ENCODE measurements at places on chromosomes 3 and 15.

GRCh38 chr15:77518458-77518857, 97.8 kb downstream of the HMG20A start:
- DNase-seq, result no peak

- no peak for DNase-seq
These were observed 14.9 kb downstream of the KBTBD12 start for GRCh38 chr3:127929818-127930413.

- DNase-seq, result no peak
These were observed 23.5 kb upstream of the SLC4A7 start for GRCh38 chr3:27507515-27508266.

- DNase-seq, result no peak
These were observed 70.7 kb downstream of the BLM start for GRCh38 chr15:90787881-90788280.

DNA sequence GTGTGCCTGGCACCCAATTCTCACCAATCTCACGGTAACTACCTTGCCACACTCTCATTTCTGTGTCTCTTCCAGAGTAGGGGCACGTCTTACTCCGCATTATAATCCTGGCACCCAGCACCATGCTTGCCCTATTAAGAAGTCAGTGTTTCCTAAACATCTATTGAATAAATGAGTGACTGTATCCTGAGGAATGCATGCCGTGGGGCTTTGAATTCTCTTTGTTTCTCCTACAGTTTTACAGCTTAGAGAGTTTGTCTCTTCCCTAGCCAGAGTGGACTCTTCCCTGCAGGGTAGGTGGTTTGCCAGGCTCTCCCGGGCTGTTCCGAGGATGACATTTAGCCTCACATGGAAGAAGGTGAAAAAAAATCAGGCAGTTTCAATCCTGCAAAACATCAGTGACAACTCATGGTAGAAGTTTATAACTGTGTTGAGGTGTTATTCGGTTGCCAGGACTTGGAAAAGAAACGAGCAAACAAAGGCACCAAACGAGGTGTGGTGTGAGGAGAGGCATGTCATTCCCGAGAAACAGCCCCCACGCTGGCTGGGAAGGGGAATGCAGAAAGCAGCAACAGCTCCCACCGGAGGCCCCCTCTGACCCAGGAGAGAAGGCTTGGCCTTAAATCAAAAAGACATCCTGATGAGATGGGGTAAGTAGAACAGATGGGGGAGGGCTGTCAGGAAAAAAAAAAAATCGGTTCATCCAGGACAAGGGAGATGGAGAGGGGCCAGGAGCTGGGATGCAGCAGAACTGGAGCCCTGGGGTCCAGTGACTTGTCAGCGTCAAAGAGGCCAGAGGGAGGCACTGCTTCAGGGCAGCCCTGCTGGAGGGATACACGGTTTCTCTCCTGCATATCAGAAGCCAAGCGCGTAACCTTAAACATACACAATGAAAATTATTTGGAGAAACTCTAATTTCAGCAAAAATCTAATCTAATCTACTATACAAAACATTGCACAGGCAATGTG, 168.4 kb upstream of the ARRDC4 start:
- DNase-seq, result no peak

DNA sequence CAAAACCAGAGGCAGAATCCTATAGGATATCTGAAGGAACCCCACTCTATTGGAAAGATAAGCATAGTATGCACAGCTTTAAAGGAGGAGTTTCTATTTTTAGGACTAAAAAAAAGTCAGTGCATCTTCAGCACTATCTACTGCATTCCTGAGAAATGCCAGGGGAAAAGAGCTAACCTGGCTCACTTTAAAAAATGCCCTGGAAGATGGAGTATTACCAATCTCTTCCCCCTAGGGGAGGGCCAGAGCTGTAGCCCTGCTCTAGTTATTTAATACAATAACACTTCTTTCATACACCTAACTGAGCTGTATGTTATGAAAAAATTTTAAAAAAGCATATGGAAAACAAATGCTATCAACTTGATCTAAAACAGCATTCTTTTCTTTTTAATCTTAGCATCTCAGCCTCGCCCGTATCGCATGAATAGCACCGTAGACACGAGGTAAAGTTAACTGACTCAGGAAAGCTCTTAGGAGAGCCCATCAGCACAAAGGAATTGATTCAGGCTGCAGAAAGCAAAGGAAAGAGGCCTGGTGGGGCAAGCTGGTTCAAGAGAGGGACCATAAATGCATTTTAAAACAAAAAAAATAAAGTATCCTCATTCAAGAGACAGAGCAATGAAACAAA, 50.2 kb downstream of the TGM4 start:
- DNase-seq, result no peak

DNA sequence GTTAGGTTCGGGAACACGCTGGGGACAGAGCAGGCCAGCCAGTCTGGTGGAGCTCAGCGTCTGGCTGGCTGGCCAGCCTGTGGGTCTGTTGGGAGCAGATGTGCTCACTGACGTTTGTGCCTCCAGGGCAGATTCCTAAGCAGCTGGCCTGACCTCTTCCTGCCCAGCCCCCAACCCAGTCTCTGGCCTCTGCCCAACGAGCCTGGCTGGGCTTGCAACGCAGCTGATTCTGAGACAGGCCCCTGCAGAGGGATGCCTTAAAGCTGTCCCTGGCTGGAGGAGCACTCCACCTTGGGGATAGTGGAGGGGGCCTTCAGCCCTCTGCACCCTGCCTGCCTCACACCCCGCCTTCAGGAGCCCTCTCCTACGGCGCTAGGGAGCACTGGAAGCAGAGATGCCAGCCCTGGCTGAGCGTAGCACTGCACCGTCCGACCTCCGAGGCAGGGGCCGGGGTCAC, 46.0 kb downstream of the KLF13 start:
- no peak for DNase-seq

DNA sequence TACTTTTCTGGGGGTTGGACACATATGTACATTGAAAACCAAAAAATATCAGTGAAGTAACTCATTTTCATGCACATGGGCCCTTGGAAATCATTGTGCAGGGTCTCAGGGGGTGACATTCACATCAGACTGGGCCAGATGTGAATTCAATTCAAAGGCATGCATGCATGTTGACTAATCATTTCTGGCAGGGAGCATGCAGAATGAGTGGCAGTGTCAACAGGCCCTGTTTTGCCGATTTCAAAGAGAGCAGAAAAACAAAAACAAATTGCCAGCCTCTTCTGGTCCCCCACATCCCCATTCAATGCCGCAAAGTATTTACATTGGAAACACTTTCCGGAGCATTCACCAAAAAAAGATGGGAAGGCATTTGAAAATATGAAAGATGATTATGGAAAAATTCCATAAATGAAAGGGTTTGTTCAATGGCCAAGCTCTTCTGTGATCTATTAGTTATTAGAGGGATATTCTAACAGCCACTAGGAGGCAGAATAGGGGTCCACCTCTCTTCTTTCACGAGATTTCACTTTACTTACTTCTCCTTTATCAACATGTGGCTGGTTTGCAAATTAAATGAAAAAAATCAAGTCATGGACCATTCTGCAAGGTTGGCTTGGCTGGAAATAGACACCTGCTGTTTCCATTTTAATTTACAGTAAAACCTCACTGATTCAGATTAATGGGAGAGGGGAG, 119.9 kb upstream of the FEZF2 start:
- no peak for DNase-seq

Data from T-helper 9 cell (primary cell).